ENCODE measurements at places on chromosomes 4 and X.

GRCh38 chr4:52846502-52846901 is 15.6 kb upstream of the RASL11B start:
- DNase-seq: no peak

- peak; percentile 56 for DNase-seq
Measured at GRCh38 chr4:108794136-108794535, 31.3 kb upstream of the ETNPPL start.

DNA sequence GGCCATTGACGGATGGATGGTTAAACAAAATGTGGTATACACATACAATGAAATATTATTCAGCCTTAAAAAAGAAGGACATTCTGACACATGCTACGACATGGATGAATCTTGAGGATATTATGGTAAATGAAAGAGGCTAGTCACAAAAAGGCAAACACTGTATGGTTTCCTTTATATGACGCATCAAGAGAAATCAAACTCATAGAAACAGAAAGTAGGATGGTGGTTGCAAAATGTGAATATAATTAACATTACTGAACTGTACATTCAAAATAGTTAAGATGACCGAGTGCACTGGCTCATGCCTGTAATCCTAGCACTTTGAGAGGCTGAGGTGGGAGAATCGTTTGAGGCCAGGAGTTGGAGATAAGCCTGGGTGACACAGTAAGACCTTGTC is 9.5 kb upstream of the CASK start:
- no peak for DNase-seq

DNA sequence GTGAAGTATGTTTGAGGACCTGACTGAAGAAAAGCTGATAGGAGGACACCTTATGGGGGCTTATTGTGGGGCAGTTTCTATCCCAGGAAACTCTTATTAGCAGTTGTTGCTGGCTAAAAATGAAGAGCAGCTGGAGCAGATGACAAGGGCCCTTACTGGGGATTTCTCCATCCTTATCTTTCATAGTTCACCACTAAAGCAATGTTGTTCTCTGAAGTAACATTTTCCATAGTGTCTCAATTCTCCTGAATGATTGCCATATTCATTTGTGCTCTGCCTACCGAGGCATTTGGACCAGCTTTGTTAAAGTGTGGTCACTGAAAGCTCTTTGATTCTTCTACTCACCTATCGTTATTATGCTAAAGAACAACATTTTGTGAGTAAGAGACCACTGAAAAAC is 7.7 kb downstream of the ENOX2 start:
- DNase-seq: peak; percentile 8

DNA sequence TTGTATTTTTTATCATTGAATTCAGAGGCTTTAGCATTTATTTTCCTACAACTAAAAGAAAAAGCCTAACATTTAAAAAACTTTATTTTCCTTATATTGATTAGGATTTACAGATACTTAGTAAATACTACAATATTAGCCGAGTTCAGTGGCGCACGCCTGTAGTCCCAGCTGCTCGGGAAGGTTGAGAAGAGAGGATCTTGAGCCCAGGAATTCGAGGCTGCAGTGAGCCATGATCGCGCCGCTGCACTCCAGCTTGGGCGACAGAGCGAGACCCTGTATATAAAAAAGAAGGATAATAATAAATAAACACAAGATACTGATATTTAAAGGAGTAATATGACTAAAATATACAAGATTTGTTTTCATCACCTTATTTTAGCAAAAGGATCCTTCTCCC is 681 bp upstream of the UPF3B start:
- no peak for DNase-seq

GRCh38 chr4:81392164-81392563 is 79.5 kb downstream of the RASGEF1B start:
- no peak for DNase-seq

GRCh38 chr4:111871802-111872201 is 273.5 kb upstream of the FAM241A start:
- no peak for DNase-seq

DNA sequence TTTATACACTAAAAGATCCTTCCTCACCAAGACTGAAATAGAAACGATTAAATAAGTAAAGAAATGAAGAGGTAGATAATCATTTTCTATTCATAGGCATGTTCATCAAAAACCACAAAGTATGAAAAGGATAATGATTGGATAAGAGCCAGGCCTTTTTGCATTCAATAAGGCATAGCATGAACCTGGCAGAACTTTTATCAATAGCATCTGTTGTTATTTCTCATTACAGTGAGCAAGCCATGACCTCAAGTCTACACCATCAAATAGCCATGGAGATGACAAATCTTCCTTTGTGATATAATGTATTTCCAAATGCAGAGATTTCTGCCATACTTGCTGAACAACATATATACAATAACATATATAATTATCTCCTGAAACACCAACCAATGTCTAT is 206.0 kb upstream of the SLC7A11 start:
- peak; percentile 9 for DNase-seq

DNA sequence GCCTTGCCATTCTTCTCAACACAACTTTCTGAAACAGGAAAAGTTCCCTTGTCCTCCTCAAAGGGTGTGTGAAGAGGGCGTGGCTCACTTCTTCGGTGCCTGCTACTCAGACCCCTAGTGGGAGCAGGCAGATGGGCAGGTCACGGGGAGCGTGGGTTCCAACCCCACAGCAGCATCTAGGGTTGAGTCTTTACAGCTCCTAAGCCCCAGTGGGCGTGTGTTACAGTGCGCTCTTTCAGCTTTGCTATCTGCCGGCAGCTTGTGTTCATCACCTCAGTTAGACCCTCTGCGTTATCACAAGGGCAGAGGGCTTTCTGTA is 57.5 kb upstream of the KLF3 start:
- no peak for DNase-seq

DNA sequence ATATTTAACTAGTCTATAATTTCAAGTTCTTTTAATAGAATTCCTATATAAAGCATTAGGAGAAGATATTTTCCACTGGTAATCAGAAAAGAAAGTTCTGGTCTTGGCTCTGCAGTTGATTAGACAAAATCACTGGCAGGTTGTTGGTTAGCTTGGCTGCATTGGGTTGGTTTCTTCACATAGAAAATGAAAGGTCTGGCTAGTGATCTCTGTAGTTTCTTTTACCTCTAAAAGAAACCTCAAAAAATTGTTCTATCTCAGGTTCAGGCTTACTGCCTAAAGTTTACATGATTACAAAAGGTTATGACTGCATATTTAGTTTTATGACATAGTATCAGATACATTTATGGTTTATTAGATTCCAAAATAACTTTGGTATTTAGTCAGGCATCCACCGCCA is 95.8 kb upstream of the NAP1L5 start:
- DNase-seq: no peak

GRCh38 chr4:5220028-5220427 is 168.7 kb downstream of the STK32B start:
- DNase-seq: peak; percentile 32

DNA sequence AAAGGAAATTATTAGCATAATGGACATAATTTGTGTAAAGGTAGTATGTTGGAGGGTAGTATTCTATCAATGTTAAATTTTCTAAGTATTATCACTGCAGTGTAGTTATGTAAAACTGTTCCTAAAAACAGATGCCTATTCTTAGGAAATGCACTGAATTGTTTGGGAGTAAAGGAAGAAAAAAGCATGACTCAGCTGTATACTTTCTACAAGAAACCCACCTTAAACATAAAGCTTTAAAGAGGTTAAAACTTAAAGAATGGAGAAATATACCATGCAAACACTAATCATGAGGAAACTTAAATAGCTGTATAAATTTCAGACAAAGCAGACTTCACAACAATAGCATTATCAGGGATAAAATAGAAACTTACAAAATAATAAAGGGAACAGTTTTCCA is 292.9 kb downstream of the ANTXR2 start:
- no peak for DNase-seq

DNA sequence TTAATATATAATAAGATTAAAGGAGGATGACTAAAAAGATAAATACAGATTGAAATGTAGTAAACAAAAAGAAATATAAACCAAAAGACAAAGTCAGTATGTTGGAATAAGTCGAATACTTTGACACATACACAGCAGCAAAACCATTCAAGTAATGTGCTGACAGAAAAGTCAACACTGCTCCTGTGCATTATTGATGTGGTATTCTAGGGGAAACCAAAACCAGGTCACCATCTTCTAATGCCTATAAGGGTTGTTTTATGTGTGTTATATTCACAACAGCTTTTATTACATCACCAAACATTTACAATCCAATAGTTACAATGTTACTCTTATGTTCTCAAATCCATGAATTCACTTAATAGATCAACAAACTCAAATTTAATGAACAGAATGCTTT is 111.8 kb upstream of the DKK2 start:
- no peak for DNase-seq

DNA sequence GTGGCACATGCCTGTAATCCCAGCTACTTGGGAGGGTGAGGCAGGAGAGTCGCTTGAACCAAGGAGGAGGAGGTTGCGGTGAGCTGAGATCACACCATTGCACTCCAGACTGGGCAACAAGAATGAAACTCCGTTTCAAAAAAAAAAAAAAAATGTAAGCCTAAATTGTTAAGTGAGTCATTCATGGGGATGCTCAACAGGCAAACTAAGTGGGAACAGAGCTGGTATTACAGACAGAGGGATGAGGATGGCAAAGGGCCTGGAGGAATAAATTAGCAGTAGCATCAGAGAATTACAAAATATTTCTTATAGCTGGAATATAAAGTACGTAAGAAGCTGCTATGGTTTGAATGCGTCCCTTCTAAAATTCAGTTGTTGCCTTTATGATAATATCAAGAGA is 43.4 kb upstream of the OGT start:
- peak; percentile 19 for DNase-seq

DNA sequence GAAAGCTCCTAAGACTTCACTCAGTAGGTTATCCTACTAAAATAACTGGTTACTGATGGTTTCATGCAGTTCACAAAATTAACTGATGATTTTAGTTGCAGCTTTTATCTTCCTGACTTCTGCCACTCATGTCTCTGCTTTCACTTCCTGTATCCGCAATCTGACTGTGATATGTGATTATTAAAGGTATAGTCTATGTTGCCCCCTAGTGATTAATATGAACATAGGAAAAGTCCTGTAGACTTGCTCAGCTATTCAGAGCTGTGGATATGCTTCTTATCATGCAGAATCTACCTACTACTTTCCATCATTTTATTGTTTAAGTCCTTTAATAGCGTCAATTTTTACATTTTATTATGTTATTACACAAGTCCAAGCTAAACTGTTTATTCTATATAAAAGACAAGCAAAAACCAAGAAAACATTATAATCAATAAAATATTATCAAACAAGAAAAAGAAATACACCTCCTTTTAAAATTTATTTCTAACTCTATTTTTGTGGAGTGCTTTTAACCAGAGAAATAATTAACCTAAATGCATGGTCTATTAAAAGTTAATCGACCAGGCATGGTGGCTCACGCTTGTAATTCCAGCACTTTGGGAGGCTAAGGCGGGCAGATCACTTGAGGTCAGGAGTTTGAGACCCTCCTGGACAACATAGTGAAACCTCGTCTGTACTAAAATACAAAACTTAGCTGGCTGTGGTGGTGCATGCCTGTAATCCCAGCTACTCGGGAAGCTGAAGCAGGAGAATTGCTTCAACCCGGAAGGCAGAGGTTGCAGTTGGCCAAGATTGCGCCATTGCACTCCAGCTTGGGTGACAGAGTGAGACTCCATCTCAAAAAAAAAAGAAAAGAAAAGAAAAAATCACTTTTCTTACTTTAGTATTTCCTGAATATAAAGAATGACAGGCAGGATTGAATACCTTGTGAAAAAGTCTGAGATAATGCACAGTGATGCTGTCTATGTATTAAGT is 40.4 kb upstream of the TLR2 start:
- DNase-seq: peak; percentile 65

GRCh38 chr4:189765736-189766135 is 174.9 kb upstream of the FRG1 start:
- DNase-seq: no peak

- DNase-seq: no peak
Measured at GRCh38 chrX:135513130-135513515, 7.3 kb upstream of the INTS6L start.

Data from fibroblast of skin of abdomen (primary cell).